HFFc6 (cell line): ENCODE measurements at places on chromosomes 1 and 21.

GRCh38 chr21:25997788-25998611 is 172.6 kb downstream of the APP start:
- H3K4me1 ChIP-seq = no peaks in the 10 kb centered on the region
- H3K4me3 ChIP-seq = no peak overlapping the region
- H3K27me3 ChIP-seq = no peaks in the 10 kb centered on the region; the same call in 1 of the 2 replicates
- H3K36me3 ChIP-seq = peaks cover 26% of the 10 kb centered on the region
- no peak overlapping the region for H3K27ac ChIP-seq

DNA sequence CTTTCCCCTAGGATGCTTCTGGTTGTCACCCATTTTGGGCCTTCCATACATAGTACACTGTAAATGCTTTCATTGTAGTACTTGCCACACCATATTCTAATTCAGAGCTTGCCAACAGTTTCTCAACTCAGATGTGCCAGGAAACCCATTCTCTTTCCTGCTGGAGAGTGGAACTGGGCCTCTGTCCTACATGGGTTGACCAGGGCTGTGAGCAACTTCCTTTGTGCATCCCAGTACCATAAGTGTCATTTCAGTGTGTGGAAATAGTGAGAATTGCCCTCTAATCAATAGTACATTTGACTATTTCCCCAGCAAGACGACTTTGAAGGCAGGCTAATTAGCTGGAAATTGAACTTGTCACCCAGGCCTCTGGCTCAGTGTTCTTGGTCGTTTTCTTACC is 74.8 kb downstream of the MTR start:
- H3K4me1 ChIP-seq = no peaks in the 10 kb centered on the region
- DNase-seq = no peak
- H3K4me3 ChIP-seq = no peak overlapping the region

DNA sequence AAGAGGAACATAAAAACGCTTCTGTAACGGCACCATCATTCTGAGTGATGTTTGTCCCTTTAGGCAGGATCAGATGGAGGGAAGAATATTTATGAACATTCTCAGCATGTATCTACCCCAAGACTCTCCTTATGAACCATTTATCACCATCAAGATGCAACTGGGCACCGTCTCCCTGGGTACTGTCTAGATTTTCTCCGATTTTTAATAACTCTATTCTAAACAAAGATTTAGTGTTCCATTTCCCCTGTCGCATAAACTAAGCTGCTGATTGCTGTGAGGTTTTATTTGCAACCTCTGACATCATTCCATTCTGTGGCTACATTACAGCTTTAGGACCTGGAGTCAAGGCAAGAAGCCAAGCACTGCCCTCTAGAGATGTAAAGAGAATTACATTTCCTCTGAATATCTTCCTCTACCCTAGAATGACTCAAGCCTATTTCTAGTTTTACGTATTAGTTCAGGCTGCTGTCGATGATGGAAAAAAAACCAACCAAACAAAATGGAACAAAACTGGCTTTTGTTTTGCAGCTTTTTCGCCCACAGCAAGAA is 130.1 kb upstream of the MAP1LC3C start:
- H3K4me3 ChIP-seq = no peak overlapping the region
- DNase-seq = no peak
- H3K36me3 ChIP-seq = no peaks in the 10 kb centered on the region
- H3K27ac ChIP-seq = no peak overlapping the region
- no peaks in the 10 kb centered on the region for H3K4me1 ChIP-seq
- no peaks in the 10 kb centered on the region for H3K27me3 ChIP-seq

- H3K27ac ChIP-seq = no peak overlapping the region
- H3K27me3 ChIP-seq = no peaks in the 10 kb centered on the region
- no peaks in the 10 kb centered on the region for H3K36me3 ChIP-seq
- no peak overlapping the region for H3K4me3 ChIP-seq
- H3K4me1 ChIP-seq = no peaks in the 10 kb centered on the region
- no peak for DNase-seq
Observed at GRCh38 chr1:82064691-82065090, 264.0 kb downstream of the ADGRL2 start.

DNA sequence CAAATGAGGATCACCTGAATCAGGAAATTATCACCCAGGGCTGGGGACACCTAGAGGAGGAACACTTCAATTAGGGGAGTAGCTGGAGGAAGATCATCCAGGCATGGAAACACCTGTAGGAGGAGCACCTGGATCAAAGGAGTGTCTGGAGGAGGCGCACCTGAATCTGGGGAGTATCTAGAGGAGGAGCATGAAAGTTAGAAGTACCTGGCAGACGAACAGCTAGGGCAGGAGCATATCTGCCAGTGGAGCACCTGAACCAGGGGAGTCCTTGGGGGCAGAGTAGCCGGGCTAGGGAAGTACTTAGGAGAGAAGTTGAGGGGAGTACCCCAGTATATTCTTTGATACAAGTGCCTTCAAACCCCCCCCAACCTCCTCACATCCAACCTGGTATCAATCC is 1.3 kb downstream of the C1orf210 start:
- no peak overlapping the region for H3K4me3 ChIP-seq
- no peak for DNase-seq
- H3K27ac ChIP-seq = no peak overlapping the region
- H3K36me3 ChIP-seq = no peaks in the 10 kb centered on the region; the same call in 1 of the 2 replicates

DNA sequence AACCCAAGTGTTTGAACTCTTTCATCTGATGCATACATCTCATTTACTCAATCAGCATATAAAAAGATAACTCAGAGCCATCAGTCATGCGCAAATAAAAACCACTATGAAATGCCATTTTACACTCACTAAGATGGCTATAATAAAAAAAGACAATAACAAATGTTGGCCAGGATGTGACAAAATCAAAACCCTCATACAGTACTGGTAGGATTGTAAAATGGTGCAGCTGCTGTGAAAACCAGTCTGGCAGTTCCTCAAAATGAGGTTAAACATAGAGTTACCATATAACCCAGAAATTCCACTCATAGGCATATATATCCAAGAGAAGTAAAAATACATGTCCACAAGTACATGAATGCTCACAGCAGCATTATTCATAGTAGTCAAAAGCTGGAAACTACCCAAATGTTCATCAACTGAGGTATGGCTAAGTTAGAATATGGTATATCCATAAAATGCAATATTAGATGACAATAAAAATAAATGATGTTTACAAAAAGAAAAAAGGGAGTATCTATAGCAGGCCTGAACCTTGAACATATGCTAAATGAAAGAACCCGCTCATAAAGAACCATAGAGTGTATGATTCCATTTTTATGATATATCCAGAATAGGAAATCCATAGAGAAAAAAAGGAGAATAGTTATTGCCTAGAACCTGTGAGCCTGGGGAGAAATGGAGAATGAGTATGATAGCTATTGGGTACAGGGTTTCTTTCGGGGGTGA is 265.1 kb downstream of the SIPA1L2 start:
- 0 out of 2 replicates have a peak, but pooled peaks cover 1% of the 10 kb centered on the region for H3K36me3 ChIP-seq
- DNase-seq = no peak
- no peak overlapping the region for H3K27ac ChIP-seq

- H3K4me1 ChIP-seq = no peaks in the 10 kb centered on the region
- no peak overlapping the region for H3K4me3 ChIP-seq
- H3K27ac ChIP-seq = no peak overlapping the region
- no peak for DNase-seq
- no peaks in the 10 kb centered on the region for H3K27me3 ChIP-seq
Observed at GRCh38 chr1:236235116-236235515, 46.6 kb downstream of the ERO1B start.

DNA sequence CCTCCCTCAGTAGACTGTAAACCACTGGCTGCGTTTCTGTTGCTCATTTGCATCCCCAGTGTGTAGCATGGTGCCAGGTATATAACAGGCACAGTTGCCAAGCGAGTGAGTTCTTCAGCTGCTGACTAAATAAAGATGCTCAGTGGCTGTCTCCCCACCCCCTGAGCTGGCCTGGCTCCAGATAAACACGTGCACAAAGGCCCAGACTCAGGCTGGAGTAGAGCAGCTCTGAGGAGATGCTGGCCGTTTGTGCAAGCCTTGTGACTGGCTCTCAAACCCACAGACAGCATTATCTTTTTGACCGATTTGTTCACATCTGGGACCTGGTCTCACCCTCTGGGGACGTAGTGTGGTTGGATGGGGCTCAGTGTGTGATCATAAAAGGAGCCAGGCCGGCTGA is 7.1 kb downstream of the CHRNB2 start:
- no peak overlapping the region for H3K4me3 ChIP-seq
- DNase-seq = peak; percentile 54
- peaks cover 12% of the 10 kb centered on the region for H3K4me1 ChIP-seq
- no peak overlapping the region; the same call in 1 of the 2 replicates for H3K27ac ChIP-seq
- H3K36me3 ChIP-seq = peaks cover 9% of the 10 kb centered on the region; the same call in 1 of the 2 replicates

- peaks cover 2% of the 10 kb centered on the region for H3K27me3 ChIP-seq
- no peaks in the 10 kb centered on the region for H3K4me1 ChIP-seq
- no peak overlapping the region for H3K4me3 ChIP-seq
- peak overlapping the region; percentile 38; the same call in 1 of the 2 replicates for H3K27ac ChIP-seq
- H3K36me3 ChIP-seq = peaks cover 23% of the 10 kb centered on the region; the same call in 1 of the 2 replicates
Observed at GRCh38 chr1:17689011-17689410, 66.1 kb upstream of the ACTL8 start.

- DNase-seq = peak; percentile 71
- peaks cover 9% of the 10 kb centered on the region; the same call in 1 of the 2 replicates for H3K36me3 ChIP-seq
- H3K4me1 ChIP-seq = peaks cover 19% of the 10 kb centered on the region; the same call in 1 of the 2 replicates
- peak overlapping the region; percentile 83 for H3K4me3 ChIP-seq
- H3K27me3 ChIP-seq = no peaks in the 10 kb centered on the region; the same call in none of the 2 replicates
- H3K27ac ChIP-seq = no peak overlapping the region
Observed at GRCh38 chr1:41516168-41517061, 31.9 kb upstream of the EDN2 start.

- H3K4me3 ChIP-seq = peak overlapping the region; percentile 66
- H3K36me3 ChIP-seq = peaks cover 31% of the 10 kb centered on the region
- peak; percentile 72 for DNase-seq
- peaks cover 1% of the 10 kb centered on the region; the same call in 1 of the 2 replicates for H3K27me3 ChIP-seq
Observed at GRCh38 chr1:8409106-8409505, 91.2 kb downstream of the SLC45A1 start.

GRCh38 chr1:216627252-216627651 is 96.0 kb downstream of the ESRRG start:
- H3K4me3 ChIP-seq = no peak overlapping the region
- H3K4me1 ChIP-seq = no peaks in the 10 kb centered on the region
- no peaks in the 10 kb centered on the region; the same call in 1 of the 2 replicates for H3K27me3 ChIP-seq
- no peak overlapping the region for H3K27ac ChIP-seq

DNA sequence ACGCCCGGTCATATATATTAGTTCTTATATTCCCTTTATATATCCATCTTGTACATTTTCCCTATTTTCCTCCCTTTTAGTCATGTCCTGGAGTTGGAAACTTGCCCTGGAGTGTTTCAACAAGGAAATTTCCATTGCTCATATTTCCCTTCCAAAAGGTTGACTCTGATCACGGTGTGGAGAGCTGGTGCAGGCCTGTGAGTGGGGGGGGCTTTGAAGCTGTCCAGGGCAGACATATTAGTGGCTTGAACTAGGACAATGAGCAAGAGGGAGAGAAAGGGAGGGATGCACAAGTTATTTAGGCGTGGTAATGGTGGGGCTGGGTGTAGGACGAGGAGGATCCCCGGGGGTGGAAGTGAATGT is 30.4 kb upstream of the TMEM61 start:
- H3K36me3 ChIP-seq = no peaks in the 10 kb centered on the region
- peaks cover 47% of the 10 kb centered on the region for H3K4me1 ChIP-seq
- peaks cover 4% of the 10 kb centered on the region for H3K27me3 ChIP-seq
- peak overlapping the region; percentile 22; the same call in 1 of the 2 replicates for H3K4me3 ChIP-seq
- DNase-seq = peak; percentile 13

- peaks cover 3% of the 10 kb centered on the region; the same call in 1 of the 2 replicates for H3K36me3 ChIP-seq
- H3K27me3 ChIP-seq = peaks cover 3% of the 10 kb centered on the region
- H3K27ac ChIP-seq = peak overlapping the region; percentile 76
- no peak for DNase-seq
- peak overlapping the region; percentile 88 for H3K4me3 ChIP-seq
- H3K4me1 ChIP-seq = peaks cover 27% of the 10 kb centered on the region
Observed at GRCh38 chr1:27961646-27962221, 2.0 kb downstream of the XKR8 start.

DNA sequence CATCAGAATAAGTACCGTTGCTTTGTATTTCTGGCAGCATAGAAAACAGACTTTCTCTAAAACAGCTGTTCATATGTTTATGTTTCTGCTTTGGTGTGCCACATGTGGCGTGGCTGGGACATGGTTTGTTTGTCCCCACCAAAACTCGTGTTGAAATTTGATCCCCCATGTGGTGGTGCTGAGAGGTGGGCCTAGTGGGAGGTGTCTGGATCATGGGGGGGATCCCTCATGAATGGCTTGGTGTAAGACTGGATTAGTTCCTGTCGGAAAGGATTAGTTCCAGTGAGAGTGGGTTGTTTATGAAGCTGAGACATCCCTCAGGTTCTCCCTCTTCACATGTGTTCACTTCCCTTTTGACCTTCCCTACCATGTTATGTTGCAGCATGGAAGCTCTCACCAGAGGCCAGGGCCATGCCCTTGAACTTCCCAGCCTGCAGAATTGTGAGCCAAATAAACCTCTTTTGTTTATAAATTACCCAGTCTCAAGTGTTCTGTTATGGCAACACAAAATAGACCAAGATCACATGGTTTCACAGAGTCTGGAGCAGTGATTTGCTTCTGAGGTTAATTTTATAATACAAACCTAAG is 17.9 kb upstream of the H3-3A start:
- no peak overlapping the region for H3K4me3 ChIP-seq
- no peak overlapping the region for H3K27ac ChIP-seq
- H3K36me3 ChIP-seq = no peaks in the 10 kb centered on the region

- peak; percentile 27 for DNase-seq
- H3K27me3 ChIP-seq = no peaks in the 10 kb centered on the region
- peaks cover 36% of the 10 kb centered on the region for H3K4me1 ChIP-seq
- peak overlapping the region; percentile 2 for H3K4me3 ChIP-seq
- H3K36me3 ChIP-seq = no peaks in the 10 kb centered on the region
- peak overlapping the region; percentile 74 for H3K27ac ChIP-seq
Observed at GRCh38 chr21:40047993-40048730, 180.9 kb downstream of the PCP4 start.

GRCh38 chr1:174998569-174999215 is 1.1 kb upstream of the CACYBP start:
- H3K27me3 ChIP-seq = peaks cover 4% of the 10 kb centered on the region; the same call in 1 of the 2 replicates
- H3K36me3 ChIP-seq = peaks cover 11% of the 10 kb centered on the region
- H3K27ac ChIP-seq = no peak overlapping the region
- H3K4me3 ChIP-seq = no peak overlapping the region

DNA sequence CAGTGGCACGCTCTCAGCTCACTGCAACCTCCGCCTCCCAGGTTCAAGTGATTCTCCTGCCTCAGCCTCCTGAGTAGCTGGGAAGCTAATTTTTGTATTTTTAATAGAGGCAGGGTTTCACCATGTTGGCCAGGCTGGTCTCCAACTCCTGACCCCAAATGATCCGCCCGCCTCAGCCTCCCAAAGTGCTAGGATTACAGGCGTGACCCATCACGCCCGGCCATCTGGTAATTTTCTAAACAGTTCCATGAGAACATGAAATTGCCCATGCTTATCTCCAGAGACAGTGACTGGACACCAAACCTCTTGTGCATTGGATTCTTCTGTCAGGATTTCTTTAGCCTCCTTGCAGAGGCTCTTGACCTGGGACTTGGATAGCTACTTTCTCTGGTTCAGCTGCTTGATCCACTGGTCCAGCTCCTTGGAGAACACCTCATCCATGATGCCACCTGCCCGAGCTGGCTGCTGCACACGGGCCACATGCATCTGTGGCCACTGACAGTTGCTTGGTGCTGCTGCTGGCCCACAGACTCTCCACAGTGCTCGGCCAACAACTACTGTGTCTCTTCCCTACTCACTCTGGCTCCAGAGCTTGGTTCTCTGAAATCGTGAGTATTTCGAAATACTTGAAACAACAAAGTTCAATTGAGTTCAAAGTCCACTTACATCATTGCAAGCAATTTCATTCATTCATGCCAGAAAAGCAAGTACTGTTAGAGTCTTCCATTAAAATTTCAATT is 40.0 kb upstream of the CTPS1 start:
- no peak for DNase-seq
- no peak overlapping the region for H3K27ac ChIP-seq
- H3K27me3 ChIP-seq = peaks cover 2% of the 10 kb centered on the region
- H3K4me1 ChIP-seq = peaks cover 32% of the 10 kb centered on the region
- no peaks in the 10 kb centered on the region for H3K36me3 ChIP-seq
